ENCODE measurements at places on chromosomes 7 and 10. TPM values are rescaled to one million over a fixed set of nuclear protein-coding genes. Genes with fewer than 3 reads are reported as not detected.

Gene MTERF1
- 14.6 TPM for polyA plus RNA-seq

Gene ATP6V1F
- 116 TPM for polyA plus RNA-seq

Gene NODAL
- 0.63 TPM for polyA plus RNA-seq

Gene HTR5A
- polyA plus RNA-seq = not detected

DNA sequence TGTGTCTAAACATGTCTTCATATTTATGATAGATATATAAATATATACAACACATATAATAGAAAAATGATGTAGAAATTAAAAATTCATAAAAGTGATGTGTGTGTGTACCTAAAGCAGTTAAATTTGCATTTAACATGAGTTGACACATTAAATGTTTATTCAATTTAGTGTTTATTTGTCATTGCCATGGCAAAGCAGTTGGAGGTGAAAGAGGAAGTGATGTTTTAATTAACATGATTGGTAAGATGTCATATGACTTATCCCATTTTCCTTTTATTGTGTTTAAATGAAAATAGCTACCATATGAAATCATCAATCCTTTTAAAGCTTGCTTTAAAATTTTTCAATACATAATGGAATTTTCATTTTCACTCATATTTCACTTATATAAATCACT, 452.6 kb downstream of the SUGCT start:
- no peak for DNase-seq

GRCh38 chr7:12970626-12971025, 283.2 kb downstream of the ARL4A start:
- no peak for DNase-seq

DNA sequence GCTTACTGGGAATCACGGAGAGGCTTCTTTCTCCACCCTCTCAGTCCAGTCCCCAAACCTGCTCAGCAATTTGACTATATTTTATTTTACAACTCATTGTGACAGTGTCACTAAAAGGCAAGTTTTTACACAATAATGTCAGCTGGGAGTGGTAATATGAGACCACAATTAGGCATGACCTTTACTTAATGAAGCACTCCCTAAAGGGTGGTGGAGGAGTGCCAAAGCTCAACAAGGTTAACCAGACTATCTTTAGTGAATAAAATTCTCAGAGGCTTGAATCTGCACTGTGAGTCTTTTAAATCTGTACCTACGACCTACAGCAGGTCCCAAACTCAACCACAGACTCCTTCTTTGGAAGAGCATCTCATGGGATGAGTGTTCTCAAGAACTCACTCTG, 215.6 kb downstream of the TAX1BP1 start:
- DNase-seq = no peak

DNA sequence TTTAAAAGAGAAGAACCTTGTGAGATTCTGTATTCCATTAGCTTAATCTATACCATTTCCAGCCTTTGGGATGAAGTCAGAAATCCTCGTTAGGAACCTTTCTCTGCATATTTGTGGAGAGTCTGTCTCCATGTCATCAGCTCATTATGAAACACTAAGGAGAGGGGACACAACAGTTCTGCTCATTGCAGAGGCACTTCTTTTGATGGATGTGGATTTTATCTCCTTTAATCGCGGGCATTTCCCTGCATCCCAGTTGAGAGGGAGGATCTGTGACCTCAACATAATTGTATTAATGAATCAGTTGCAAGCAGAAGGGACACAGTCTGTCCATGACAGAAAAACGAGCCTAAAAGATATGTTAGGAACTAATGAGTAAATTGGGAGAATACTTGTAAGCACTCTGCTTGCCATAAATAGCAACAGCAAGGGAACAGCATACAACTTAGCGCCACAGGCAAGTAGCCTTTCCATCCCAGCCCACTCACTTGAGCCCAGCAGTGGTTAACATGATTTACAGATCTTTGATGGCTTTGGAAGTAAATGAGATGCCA, 37.9 kb downstream of the SORCS1 start:
- DNase-seq = no peak

DNA sequence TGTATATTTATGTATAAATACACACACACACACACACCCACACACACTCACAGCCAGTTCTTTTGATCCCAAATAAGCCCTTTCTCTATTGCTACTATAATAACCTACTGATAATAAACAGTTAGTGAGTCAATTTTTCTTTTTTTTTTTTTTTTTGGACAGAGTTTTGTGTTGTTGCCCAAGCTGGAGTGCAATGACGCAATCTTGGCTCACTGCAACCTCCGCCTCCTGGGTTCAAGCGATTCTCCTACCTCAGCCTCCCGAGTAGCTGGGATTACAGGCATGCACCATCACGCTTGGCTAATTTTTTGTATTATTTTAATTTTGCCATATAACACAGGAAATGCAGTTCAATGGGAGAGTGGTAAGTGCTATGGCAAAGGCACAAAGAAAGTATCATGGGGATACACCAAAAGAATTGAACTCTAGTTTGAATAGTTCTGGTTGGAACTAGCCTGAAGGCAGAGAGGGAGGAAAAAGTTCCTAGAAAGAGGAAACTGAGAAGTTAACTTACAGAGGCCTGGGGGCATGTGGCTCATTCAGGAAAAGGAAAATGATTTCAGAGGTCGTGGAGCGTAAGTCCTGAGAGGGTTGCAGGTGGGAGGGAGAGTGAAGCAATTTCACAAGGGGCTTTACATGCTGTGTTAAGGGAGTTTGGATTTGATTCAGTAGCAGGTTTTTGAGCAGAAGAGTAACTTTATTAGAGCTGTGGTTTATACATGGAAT, 44.4 kb upstream of the JCAD start:
- DNase-seq = no peak

DNA sequence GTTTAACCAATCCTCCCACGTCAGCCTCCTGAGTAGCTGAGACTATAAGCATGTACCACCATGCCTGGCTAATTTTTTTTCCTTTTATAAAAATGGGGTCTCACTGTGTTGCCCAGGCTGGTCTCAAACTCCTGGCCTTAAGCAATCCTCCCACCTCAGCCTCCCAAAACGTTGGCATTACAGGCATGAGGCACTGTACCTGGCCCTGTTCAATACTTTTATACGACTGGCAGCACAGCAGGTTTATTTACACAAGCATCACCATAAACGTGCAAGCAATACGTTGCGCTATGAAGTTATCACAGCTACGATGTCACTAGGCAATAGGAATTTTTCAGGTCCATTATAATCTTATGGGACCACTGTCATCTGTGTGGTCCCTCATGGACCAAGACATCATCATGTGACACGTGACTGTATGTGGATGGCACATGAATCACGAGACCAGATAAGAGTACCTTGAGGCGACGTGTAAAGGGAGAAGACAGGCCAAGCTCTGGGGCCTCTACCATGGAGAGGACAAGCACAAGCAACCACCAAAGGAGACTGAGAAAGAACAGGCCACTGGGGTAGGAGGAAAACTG, 34.5 kb upstream of the SLC18A3 start:
- DNase-seq = no peak
